ENCODE measurements at places on chromosomes 3 and 15. TPM values are rescaled to one million over a fixed set of nuclear protein-coding genes. Genes with fewer than 3 reads are reported as not detected.

DNA sequence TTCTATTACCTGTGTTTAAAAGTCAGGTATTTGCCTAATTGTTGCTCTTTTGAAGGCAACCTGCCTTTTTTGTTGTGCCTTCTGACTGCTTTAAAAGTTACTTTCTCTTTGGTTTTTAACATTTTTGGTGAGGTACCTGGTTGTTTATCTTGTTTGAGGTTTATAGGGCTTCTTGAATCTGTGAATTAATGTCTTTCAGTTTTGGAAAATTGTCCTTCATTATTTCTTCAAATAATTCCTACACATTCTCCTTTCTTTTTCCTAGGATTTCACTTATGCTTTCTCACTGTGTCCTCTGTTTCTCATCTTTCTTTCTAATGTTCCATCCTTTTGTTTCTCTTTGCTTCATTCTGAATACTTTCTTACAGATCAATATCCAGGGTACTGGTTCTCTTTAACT is 30.8 kb downstream of the HHLA2 start:
- DNase-seq: no peak

Gene TMC3
- total RNA-seq: not detected

Gene GRAMD1C
- 40.1 TPM for total RNA-seq

Gene C3orf80
- total RNA-seq: 4.2 TPM

Gene NR1I2
- total RNA-seq: 0.46 TPM

DNA sequence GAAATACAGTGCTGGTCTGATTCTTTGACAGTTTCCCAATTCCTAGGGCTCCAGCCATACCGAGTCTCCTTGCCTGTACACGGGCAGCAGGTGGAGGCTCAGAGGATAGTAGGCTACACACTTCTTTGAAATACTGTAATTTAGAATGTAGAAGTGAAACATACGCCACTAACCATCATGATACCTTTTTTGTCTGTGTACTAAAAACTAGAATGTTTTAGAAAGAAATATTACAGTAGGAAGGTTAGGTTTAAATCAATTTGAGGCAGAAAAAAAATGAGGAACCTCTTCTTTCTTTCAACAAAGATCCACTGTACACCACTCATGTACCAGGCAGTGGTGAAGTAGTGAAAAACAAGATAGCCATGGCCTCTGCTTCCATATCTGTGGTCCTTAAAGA is 354.7 kb downstream of the MCTP2 start:
- no peak for DNase-seq

DNA sequence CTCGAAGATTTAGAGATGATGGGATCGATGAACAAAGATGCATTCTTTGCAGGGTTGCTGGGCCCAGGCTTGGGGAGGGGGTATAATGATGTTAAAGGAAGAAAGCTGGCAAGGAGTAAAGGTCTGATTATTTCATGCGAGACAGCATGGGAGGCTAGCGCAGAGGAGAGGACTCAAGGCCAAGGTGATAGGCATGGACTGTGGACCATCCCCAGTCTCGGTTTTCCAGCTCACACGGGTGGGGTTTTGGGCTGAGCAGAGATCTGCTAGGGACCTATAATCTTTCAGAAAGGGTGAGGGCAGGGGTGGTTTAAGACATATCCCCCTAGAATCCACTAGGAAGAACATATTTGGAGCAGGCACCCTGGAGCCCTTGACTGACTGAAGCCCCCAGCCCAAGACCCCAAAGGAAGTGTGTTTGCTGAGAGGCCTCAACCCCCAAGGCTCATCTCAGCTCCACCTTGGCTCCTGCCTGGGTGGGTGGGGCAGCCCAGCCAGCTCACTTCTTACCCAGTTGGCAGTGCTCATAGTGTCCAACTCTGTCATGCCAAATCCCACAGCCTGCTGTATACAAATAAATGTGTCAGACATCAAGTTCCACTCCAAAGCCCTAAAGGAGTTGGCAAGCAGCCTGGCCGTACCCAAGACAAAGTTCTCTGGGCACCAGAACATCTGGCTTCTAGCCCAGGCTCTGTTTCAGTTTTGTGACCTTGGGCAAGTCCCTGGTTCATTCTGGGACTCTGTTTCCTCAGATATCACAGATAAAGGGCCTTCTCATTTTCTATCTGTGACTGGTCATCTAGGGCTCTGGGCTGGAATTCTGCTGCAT is 17.9 kb downstream of the ACSBG1 start:
- DNase-seq: no peak

Gene LRRC34
- 4.6 TPM for total RNA-seq

Gene ZIC1
- total RNA-seq: not detected

GRCh38 chr3:71217640-71218222 is 365.8 kb downstream of the FOXP1 start:
- DNase-seq: no peak

Gene GLDN
- total RNA-seq: 65.0 TPM

Gene THSD4
- 19.0 TPM for total RNA-seq

GRCh38 chr15:49223536-49224274 is 53.7 kb downstream of the GALK2 start:
- no peak for DNase-seq

Gene HCN4
- 0.15 TPM for total RNA-seq

Gene STRIT1
- total RNA-seq: not detected

- no peak for DNase-seq
Observed at GRCh38 chr3:118380576-118380975, 654.1 kb downstream of the IGSF11 start.

- DNase-seq: no peak
Observed at GRCh38 chr15:28922707-28923012, 36.9 kb downstream of the APBA2 start.

DNA sequence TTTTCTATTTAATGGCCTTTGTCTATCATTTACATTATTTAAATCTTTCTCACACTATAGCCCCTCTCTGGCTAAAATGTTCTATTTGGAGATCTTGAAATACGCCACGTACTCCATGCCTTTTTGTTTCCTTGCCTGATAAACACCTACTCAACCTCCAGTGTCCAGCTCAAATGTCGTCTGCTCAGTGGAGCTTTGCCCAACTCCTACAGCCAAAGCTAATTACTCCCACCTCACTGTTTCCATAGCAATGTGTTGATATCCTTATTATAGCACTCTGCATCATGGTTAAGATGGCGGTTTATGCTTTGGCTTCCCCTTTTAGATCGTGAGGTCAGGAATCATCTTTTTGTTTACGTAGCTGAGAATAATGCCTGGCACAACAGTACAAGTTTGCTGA is 55.9 kb downstream of the NGLY1 start:
- no peak for DNase-seq

All from upper lobe of left lung (tissue), 6 donors.